NCI-H748 treated with DMSO at 0.1 percent for 48 hours (cell line): ENCODE measurements at places on chromosomes 1 and 21.
A peak's percentile ranks its signal among the peaks of the same experiment; 100 is the strongest.

GRCh38 chr1:104878203-104878909 lies 1128.7 kb downstream of the AMY1C start:
- DNase-seq, result no peak

- no peak for DNase-seq
Observed at GRCh38 chr1:3543076-3544039, 68.0 kb downstream of the MEGF6 start.

DNA sequence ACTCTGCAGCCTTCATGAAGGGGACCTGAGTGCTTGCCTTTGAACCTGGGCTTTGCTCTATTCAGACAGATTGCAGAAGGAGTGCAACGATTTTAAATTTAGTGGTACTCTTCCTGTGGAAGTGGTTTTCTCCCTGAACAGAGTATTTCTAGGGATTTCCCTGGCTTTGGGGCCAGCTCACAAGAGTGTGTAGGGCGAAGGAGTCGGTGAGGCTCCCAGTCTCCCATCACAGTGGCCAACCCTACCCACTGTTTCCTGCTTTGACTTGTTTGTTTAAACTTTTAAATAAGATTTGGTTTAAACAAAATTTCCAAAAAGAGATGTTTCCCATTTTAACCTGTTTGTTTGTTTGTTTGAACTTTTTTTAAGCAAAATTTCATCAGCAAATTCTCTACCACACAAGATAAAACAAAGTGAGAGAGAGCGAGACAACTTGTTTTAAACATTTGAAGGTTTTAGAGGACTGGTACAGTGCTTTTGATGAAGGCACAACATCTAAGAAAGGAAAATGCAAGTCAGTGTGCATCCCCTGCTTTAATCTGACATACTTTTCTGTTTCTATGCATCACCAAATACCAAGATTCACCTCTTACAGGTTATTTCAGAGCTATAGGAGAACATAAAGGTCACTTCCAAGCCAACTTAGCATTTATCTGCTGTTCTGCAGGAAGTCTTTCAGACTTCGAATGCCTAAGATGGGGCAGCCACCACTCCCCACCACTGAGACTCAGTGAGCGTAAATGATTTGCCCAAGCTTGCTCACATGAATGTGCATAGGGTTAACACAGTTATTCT lies 6.6 kb downstream of the SELP start:
- no peak for DNase-seq

GRCh38 chr1:46150085-46150484 lies 17.7 kb upstream of the PIK3R3 start:
- no peak for DNase-seq

DNA sequence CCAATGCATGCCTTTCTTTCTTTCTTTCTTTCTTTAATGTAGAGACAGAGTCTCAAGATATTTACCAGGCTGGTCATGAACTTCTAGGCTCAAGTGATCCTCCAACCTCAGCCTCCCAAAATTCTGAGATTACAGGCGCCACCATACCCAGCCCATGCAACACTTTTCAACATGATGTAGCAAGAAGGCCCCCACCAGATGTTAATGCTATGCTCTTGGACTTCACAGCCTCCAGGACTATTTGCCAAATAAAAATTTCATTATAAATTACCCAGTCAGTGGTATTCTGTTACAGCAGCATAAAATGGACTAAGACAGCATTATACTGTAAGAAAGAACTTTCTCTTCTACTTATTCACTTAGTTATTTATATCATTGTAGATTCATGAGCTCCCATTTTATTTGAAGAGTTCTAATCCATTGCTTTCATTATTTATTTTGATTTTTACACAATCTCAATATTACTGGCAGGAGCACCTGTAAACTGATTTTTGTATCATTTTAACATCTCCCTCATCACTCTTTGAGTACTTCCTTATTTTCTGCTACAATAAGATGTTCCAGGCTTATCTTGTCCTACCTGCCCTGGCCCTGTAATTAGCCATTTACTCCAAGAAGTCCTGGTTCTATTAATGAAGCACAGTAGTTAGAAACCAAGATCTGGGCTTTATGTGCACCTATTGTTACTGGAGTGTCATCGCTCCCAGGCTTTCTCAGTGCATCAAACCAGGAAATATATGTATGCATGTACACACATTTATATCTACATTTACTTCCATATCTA lies 4.8 kb upstream of the RCSD1 start:
- DNase-seq, result no peak

DNA sequence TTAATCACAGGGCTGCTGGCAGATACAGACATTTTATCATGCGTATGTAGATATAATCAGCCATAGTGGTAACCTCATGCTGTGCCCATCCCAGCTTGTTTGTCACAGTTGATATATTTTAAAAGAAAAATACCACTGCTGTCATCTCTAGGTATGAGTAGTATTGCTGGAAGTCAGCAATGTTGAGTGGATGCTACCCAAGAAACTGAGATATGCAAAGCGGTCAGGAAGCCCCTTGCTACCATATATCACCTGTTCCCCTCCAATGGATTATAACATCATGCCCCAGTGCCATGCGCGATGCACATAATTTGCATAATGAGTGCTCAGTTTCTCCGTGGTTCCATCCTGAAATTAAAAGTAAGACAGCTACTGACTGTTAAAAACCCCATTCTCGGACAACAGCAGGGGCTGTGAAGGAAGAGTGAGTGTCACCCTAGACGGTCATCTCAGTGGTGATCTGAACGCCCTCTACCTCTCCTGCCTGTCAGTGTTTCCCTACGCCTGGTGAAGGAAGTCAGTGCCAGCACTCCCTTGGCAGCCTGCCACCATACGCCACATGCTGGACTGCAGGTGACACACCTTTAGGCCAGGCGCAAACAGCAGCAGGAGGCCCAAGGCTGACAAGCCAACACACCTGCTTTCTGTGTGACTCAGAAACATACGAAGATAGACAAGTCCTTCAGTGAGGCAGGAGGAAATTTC lies 2.7 kb downstream of the IL10RB start:
- peak; percentile 81 for DNase-seq

- no peak for DNase-seq
Observed at GRCh38 chr21:17231124-17231523, 281.7 kb upstream of the CXADR start.

DNA sequence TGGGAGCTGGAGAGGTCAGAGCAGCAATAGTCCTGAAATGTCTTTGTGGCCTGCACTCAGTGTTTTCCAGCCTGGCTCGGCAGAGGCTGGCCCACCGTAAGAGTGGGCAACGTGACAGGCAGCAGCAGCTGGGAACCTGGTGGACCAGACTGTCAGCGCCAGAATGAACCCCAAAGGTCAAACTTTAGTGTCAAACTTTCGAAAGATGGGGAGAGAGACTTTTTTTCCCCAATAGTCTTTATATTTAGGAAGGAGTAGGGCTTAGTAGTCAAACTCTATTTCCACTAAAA lies 10.3 kb downstream of the BLACAT1 start:
- no peak for DNase-seq

DNA sequence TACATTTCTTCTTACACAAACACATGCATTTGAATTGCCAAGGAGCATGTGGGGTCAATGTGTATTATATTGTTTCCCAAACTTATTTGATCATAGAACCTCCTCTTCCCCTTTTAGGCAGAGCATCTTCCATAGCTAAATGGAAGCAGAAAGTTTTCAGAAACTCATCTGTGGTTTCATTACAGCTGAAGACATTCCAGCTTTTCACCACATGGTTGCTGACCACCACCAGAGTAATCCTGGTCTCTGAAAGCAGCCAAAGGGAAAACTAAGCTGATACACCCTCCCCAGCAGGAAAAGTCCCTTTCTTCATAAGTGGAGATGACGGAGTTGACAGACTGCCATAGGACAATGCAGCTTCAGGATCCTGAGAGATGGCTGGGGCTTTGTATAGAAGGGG lies 30.2 kb upstream of the OTUD3 start:
- DNase-seq, result no peak

DNA sequence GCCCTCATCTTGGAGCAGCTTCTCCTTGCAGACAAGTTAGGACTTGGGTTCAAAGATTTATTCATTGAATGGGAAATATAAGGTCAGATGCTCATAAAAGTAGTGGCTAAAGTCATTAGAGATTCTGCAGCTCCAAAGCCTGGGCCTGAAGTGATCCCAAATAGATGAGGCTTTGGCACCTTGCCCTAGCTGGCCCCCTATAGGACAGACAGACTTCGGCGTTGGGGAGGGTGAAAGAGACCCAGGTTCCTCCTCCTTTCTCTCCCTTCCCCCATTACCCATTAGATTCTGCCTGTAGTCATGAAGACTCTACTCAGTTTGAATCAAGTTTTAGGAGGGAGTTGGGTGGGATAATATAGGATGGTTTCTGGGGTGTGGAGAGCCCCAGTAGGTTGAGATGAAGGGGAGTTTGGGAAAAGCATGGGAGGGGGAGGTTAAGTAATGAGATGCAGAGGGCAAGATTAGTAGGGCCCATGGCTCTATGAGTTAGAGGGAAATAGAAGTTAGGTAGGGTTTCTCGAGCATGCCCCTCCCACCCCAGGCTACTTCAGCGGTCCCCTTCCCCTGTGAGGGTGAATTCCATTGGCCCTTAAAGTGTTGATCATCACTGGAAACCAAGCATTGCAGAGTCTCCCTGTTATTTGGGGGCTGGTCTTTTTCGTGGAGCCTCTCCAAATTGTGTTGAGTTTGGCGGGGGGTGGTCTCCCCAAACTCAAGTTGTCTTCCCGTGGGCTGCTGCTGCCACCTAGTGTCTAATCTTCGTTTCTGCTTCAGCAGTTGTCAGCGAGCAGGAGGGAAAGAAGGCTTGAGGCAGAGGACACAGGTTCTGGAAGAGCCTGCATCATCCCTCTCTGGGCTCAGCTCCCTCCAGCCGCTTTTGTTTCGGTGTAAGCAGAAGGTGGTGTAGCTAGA lies 2.1 kb upstream of the AHDC1 start:
- peak; percentile 7 for DNase-seq

DNA sequence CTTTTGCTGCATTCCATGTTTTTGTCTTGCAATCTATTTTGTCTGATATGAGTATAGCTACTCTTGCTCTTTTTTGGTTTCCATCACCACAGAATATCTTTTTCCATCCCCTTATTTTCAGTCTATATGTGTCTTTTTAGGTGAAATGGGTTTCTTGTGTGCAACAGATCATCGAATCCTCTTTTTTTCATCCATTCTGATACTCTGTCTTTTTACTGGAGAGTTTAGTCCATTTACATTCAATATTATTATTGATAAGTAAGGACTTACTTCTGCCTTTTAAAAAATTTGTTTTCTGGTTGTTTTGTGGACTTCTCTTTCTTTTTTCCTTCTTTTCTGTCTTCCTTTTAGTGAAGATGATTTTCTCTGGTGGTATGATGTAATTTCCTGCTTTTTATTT lies 64.6 kb upstream of the CD55 start:
- DNase-seq, result no peak

GRCh38 chr1:221149111-221149510 lies 269.9 kb downstream of the HLX start:
- no peak for DNase-seq

DNA sequence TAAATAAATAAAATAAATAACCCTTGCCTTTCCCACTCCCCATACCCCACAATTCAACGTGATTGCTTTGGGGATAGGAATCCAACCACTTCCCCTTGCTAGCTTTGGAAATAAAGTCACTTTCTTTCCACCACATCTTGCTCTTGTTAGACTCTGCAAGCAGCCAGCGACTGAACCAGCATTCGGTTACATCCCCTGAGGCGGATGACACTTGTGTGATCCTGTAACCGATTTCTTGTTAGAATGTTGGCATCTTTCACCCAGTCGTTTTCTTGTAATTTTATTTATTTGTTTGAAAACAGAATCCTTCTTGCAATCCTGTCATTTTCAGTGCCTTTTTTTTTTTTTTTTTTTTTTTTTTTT lies 1.6 kb upstream of the IFNGR2 start:
- no peak for DNase-seq

GRCh38 chr1:184041731-184042130 lies 4.2 kb upstream of the COLGALT2 start:
- no peak for DNase-seq

GRCh38 chr1:204366759-204367158 lies 7.0 kb upstream of the PLEKHA6 start:
- no peak for DNase-seq

DNA sequence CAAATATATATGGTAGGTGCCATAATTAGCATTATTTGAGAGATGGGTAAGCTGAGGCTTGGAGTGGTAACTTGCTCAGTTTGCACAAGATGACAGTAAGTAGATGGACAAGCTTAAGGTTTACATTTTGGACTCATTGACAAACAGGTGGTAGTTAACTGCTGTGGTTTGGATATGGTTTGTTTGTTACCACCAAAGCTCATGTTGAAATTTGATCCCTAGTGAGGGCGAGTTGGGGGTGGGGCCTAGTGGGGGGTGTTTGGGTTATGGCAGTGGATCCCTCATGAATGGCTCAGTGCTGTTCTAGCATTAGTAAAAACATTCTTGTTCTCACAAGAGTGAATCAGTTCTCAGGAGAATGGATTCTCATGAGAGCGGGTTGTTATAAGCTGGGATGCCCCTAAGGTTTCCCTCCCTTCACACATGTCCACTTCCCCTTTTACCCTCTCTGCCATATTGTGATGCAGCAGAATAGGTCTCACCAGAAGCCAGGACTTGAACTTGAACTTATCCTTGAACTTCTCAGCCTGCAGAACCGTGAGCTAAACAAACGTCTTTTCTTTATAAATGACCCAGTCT lies 6.6 kb upstream of the PRRX1 start:
- no peak for DNase-seq

- DNase-seq, result no peak
Observed at GRCh38 chr1:228085287-228085951, 2.9 kb downstream of the ARF1 start.

GRCh38 chr1:162182090-162182489 lies 112.6 kb downstream of the NOS1AP start:
- no peak for DNase-seq

GRCh38 chr1:17355898-17356297 lies 16.1 kb upstream of the PADI6 start:
- no peak for DNase-seq

- DNase-seq, result no peak
Observed at GRCh38 chr1:43272576-43273571, 3.1 kb downstream of the TMEM125 start.

DNA sequence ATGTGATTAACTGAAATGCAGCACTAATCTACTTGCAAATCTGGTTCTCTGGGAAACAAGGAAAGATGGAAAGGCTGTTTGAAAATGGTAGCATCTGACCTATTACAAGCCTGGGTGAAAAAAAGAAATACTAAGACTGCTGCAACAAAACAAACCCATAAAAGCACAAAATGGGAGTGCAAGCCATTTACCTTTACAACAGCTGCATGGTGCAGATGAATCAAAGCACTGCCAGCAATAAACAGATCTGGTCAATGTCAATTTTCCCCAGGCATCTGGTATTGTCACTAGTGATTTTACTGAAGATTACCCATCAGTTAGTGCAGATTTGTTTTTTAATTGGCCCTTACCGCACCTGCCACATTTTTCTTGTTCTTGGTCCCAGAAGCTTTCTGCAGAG lies 1341.7 kb downstream of the PLA2G4A start:
- DNase-seq, result peak; percentile 91

GRCh38 chr21:46448108-46448507 lies 10.6 kb upstream of the DIP2A start:
- DNase-seq, result no peak

- no peak for DNase-seq
Observed at GRCh38 chr1:206662396-206663092, 22.2 kb upstream of the MAPKAPK2 start.

GRCh38 chr1:186283374-186283773 lies 91.7 kb downstream of the TPR start:
- DNase-seq, result no peak
